ENCODE measurements at places on chromosomes 5 and 9.

DNA sequence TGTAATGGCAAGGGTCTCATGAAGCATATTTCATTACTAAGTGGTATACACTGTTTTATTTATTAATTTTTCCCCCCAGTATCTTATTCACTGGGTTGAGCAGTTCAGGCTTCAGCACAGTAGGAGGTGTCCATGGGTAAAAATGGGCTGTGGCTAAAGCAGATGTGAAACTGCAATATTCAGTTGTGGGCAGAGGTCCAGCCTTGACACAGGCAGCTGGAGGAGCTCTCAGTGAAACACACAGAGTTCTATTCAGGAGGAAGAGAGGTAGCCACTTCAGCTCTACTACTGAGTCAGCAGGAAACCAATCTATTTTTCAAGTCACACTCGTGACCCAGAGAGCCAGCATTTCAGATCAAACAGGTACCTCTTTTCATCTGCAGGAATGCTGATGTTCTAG is 418.3 kb downstream of the CDH10 start:
- no peak for DNase-seq

GRCh38 chr5:137727623-137728022 is 8.3 kb downstream of the KLHL3 start:
- no peak for DNase-seq

- DNase-seq, result no peak
Observed at GRCh38 chr9:132826621-132827365, 51.3 kb downstream of the AK8 start.

DNA sequence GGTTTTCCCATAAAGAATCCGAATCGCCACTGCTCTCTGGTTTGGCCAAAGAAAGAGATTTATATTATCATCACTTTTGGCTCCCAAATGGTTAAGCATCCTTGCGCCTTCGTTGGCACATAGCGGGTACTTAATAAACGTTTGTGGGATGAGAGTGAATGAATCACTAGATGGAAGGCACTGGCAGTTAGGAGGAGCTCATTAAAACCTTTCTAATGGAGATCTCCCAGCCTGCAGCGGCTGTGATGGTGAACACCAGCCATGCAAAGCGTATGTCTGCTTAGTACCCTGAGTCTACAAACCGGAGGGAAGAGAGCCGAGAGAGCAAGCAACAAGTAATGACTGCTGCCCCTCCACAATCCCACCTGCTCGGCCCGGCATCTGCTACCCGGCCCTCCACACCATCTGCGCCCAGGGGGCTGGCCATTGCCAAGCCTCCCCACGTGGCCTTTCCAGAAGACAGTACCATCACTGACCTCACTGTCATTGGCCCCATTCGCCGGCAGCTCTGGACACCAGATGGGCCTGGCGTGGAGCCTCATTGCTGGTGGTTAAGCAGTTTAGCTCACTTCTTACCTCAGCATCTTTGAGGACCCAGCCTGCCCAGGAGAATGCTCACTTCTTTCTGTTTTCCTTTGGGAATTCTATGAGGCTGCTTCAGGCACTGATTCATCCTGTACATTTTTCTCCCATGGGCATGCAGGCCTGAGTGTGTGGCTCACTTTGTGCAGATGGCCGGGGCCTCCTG is 39.3 kb upstream of the ANKRD33B start:
- no peak for DNase-seq

- DNase-seq, result no peak
Observed at GRCh38 chr5:145553177-145553576, 282.0 kb downstream of the PRELID2 start.

GRCh38 chr5:153096381-153096780 is 394.1 kb upstream of the GRIA1 start:
- no peak for DNase-seq

- no peak for DNase-seq
Observed at GRCh38 chr5:3282841-3283240, 312.8 kb upstream of the IRX1 start.

DNA sequence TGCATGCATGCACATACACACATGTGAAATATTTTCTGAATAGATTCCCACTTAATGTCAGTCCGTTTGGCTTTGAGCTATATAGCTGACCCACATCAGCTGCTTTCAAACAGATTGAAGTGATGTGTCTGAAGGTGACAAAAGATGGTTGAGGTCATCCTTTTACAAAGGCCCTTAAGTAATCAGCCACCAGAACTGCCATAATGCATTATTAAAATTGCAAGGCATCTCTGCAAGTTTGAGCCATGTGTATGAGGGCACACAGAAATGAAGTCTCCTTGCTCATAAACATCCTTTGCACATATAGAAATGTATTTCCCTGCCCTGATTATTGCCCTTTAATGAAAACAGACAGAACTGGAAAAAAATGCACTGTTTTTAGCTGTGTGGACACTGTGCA is 1043.0 kb upstream of the C9orf72 start:
- DNase-seq, result no peak

DNA sequence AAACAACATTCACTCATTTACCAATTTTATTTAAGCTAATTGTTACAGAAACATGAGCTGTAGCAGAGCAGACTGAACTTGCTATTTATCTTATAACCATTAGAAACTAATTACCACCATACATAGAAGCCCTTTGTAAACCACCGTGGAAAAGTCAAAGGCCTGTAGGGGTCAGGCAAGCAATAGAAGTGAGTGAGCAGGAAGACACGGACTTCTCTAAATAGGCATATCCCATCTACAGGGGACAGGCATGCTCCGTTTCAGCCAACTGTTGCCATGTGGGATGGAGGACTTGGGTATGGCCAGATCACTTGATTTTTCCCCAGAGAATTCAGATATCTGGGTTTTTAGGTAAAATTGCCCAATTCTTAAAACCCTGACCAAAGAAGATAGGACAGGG is 44.8 kb downstream of the PRRC1 start:
- no peak for DNase-seq

GRCh38 chr5:149073213-149073612 is 10.4 kb upstream of the SH3TC2 start:
- DNase-seq, result no peak

GRCh38 chr5:87829217-87829551 is 416.5 kb upstream of the CCNH start:
- peak; percentile 70 for DNase-seq

- DNase-seq, result no peak
Observed at GRCh38 chr5:30604648-30605262, 588.7 kb upstream of the CDH6 start.

GRCh38 chr5:137836298-137836697 is 31.4 kb upstream of the MYOT start:
- DNase-seq, result no peak

- DNase-seq, result no peak
Observed at GRCh38 chr9:132283863-132284262, 70.9 kb downstream of the SETX start.

GRCh38 chr5:88854769-88855168 is 28.2 kb downstream of the MEF2C start:
- DNase-seq, result no peak

DNA sequence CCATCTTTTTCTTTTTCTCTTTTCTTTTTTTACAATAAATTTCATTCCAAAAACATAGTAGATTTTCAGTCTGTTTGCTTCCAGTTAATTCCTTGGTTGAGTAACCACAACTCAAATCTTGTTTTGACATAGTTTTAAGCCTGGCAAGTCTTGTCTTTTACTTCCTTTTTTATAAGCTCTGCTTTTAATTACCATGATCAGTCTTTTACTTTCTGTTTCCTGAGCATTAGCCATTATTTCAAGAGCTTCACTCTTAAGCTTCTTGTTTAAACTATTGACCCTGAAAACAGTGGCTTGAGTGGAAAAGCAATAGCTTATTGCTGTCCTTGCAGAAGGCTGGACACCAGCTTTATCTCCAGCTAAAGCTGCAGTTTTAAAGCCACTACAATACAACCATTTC is 1363.3 kb downstream of the MAT2B start:
- no peak for DNase-seq

GRCh38 chr5:28788954-28789353 is 1750.6 kb upstream of the CDH9 start:
- no peak for DNase-seq

- no peak for DNase-seq
Observed at GRCh38 chr9:91799113-91799744, 150.8 kb downstream of the ROR2 start.

GRCh38 chr9:98083566-98084183 is 27.1 kb downstream of the NANS start:
- DNase-seq, result no peak

- DNase-seq, result no peak
Observed at GRCh38 chr9:116656977-116657376, 30.1 kb upstream of the TRIM32 start.

- DNase-seq, result no peak
Observed at GRCh38 chr9:100600521-100601079, 22.7 kb downstream of the CAVIN4 start.

GRCh38 chr5:139692679-139693308 is 44.6 kb downstream of the CXXC5 start:
- DNase-seq, result no peak

DNA sequence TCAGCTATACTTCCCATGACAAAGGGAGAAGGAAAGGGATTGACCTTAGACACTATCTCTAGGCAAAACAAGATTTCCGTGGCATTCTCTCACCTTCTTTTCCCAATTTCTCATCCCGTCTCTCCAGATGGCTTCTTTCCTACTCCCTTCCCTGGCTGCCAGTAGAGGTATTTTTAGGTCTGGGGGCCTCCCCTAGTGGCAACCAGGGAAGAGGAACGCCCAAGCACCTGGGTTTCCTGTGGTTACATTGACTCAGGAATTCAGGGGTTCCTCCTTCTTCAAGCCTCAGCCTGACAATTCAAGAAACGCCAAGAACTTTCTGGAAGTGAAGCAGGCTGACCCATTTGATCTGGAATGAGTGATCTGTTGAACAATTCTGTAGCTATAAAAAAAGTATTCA is 111.5 kb upstream of the OSMR start:
- DNase-seq, result no peak

- DNase-seq, result no peak
Observed at GRCh38 chr5:39631958-39632357, 207.2 kb upstream of the DAB2 start.

GRCh38 chr5:148855249-148856008 is 29.0 kb downstream of the ADRB2 start:
- DNase-seq, result no peak

DNA sequence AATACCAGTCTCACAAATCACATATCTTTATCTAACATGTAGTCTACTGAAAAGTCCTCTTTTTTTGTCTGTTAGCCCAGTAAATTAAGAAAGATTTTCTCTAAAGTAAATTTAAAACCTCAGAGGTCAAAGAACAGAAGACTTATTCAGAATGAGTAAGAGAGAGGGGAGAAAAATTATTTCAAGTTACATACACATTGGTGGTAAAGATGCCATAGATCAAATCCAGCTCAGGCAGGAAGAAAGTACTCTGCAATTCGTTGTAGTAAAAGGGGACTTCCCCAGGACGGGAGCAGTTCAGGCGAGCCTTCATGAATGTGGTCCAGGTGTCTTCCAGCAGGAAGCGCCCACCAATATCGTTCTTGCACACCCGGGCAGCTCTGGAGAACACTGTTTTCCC is 344.1 kb downstream of the SEMA5A start:
- DNase-seq, result no peak

DNA sequence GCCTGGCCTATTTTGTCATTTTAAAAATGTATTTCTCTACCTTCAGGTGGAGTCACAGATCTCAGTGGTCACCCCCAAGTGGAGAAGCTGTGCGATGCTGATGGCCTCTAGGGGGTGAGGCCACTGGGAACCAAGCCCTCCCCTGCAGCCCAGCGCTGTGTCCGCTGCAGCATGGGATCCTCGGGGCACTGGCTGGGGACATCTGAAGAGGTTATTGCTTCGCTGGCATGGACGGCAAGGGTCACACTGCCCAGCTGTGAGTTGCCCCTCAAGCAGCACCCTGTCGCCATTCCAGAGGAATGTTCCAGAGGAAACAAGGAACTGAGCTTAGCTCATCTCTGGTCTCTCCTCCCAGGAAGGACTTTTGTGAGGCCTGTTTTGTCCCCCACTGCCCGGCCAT is 119.6 kb upstream of the S1PR3 start:
- DNase-seq, result no peak

DNA sequence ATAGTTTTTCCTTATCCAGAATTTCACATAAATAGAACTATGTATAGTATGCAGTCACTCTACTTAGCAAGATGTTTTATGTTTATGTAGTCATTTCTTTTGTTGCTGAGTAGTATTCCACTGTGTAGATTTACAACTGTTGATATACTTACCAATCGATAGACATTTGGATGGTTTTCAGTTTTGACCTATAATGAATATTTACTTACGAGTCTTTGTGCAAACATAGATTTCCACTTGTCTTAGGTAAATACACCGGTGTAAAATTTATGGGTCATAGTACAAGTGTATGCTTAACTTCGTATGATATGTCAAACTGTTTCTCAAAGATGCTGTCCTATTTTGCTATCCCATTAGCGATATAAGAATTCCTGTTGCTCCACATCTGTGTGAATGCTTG is 19.7 kb upstream of the OR2K2 start:
- no peak for DNase-seq
